Astrocyte of the spinal cord (primary cell): ENCODE measurements at places on chromosomes 2 and 18.

DNA sequence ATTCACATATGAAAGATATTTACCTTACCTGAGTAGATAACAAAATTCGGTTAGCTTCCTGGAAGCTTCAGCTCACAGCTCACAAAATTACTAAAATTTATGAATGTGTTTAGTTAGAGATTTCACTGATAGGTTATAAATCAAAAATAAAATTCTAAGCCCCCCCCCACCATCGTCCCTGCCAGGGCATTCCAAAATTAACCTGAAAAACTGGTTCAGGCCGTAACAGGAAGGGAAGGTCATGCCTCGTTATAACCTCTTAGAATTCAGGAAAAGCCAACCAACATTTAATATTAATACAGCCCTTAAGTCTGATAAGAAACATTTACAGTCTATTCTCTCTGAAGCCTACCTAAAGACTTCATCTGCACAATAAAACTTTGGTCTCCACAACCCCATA, 48.9 kb downstream of the COX7A2L start:
- no peak for DNase-seq

DNA sequence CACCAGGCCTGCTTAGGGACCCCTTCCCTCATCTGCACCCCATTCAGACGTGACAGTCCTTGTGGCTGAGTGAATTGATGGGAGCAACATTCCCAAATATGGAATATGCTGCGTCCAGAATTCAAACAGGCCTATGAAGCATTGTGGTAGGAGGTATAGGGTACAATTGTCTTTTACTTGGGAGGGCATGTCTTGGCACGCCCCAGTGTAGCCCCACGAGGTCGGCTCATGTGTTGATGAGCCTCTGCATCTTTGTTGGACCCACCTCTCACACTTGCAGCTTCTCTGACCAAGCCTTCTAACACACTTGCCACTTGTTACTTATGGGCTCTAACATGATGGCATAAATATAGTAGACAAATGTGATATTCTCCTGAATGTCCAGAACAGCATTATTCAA, 1.6 kb downstream of the TIMM21 start:
- no peak for DNase-seq

- no peak for DNase-seq
Measured at GRCh38 chr2:171893196-171893823, 734 bp downstream of the SLC25A12 start.

DNA sequence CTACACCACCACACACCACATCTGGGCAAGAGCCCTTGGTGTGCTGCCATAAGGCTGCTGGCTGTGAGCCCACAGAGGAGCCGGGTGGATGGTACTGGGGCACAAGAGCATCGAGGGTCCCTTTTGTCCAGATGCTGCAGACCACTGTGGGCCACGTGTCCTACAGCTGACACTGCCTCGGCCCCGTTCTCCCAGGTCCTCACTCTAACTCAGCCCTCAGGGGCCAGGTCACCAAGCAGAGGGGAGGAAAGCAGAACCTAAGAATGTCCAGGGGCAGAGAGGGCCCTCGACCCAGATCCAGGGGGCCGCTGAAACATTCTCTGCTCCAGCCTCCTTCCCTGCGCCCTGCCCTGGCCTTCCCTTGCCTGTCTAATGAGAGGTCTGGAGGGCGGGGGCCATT, 91.7 kb upstream of the ASB18 start:
- no peak for DNase-seq

GRCh38 chr2:111191877-111192276, 71.2 kb downstream of the BCL2L11 start:
- peak; percentile 10 for DNase-seq

DNA sequence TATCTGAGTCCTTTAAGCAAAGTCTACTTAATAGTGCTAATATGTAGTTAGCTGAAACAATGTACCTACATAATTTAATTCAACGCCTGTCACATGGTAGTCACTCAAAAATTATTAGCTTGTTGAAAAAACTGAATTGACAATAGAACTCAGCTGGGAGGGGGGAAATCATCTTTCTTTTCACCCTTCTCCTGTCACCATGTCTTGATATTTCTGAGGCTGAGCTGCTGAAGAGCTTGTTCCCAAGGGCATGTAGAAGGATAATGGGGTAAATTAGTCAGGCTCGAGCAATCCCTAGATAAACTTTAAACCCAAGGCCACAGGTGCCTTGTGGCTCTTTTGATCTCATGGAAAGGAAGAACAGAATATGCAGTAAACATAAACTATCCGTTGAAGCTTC, 339.6 kb upstream of the LRATD1 start:
- no peak for DNase-seq

- DNase-seq: no peak
Measured at GRCh38 chr2:174224665-174225288, 23.6 kb downstream of the OLA1 start.

GRCh38 chr18:31048216-31048615, 5.7 kb upstream of the DSC3 start:
- no peak for DNase-seq

DNA sequence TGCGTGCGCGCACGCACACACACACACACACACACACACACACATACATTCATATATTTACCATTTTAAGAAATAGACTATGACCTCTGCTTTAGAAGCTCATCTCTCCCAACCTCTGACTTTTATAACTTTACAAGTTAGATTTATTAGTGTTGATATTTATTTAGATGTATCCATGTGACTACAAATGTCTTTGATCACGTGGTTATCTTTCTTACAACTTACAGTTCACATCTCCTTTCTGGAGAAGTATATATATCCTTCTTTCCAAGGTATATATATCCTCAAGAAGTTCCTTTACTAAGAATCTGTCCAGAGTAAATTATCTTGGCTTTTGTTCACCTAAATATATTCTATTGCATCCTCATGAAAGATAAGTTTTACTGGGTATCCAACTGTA, 16.3 kb upstream of the LTBP1 start:
- no peak for DNase-seq

DNA sequence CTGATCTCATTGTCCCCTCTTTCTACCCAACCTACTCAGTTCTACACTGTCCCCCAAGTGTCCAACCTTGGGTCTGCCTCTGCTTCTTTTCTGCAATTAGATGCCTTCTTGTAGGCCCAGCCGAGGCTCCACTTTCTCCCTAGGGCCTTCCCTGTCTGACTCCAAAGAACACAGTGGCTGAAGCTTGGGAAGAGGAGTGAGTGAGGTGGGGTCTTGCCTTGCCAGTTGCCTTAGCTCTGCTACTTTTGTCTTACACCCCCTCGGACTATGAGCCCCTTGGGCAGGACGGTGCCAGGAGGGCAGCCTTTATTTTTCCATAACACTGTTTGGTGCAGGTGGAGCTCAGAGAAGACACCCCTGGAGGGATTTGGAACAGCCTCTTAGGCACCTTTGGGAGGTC, 345.1 kb downstream of the CYP26B1 start:
- DNase-seq: no peak

GRCh38 chr18:59512025-59512755, 153.1 kb upstream of the LMAN1 start:
- no peak for DNase-seq

DNA sequence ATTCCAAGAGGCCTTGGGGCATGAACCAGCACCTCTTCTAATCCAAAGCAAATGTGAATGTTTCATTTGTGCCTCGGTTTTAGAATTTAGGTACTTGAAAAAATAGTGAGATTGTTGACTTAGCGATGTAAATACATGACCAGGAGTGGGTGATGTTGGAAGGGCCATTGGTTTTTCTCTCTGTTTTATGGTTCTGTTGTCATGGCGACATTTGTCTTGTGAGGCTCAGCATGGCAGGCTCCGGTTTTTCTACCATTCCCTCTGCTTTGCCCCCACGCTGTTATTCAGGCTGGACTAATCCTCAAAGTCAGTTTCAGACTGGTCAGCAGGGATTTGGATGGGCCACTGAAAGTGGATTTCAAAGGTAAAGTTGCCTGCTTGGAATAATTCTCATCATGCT, 255.4 kb downstream of the ALPK2 start:
- no peak for DNase-seq
